ENCODE measurements at places on chromosomes 5 and 9. TPM values are rescaled to one million over a fixed set of nuclear protein-coding genes. Genes with fewer than 3 reads are reported as not detected.
A peak's percentile ranks its signal among the peaks of the same experiment; 100 is the strongest.

Gene HINT2
- 25.0 TPM for total RNA-seq

DNA sequence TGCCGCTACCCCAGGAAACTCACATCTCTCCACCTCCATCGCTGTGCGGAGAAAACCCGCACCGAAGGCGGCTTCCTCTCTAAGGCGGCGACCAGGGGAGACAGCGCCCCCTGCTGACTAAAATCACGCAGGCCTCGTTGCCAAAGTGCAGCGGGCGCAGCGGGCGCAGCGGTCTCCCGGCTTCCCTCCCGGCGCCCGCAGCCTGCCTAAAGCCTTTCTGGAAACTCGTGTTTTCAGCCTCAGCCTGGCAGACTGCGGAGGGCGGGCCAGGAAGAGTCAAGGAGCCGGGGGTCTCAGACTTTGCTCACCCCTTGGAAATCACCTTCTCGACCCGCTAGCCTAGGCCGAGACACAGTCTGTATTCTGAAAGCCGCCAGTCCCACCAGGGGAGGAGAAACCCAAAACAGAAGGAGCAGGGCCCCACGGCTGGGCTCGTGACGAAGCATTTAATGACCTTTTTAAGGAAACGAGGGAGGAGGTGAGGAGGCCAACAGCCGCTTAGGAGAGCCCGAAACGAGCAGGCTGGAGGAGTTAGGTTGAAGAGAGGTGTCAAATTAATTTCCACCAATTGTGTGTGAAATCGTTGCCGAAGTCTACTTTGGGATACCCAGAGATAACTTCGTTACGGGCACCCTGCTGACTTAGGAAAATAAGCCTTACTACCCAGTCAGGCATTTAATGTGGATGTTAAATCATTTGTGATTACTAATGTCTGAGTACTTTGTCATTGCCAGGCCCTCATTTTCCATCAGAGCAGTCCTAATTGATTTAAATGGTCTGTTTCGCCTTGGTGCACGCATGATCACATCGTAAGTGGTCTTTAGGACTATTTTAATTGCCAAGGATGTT lies 7.3 kb upstream of the FOXB2 start:
- no peak for DNase-seq
- H3K27me3 ChIP-seq = peaks cover 72% of the 10 kb centered on the region
- no peaks in the 10 kb centered on the region for H3K36me3 ChIP-seq
- no peak overlapping the region for H3K27ac ChIP-seq
- H3K4me1 ChIP-seq = no peaks in the 10 kb centered on the region

DNA sequence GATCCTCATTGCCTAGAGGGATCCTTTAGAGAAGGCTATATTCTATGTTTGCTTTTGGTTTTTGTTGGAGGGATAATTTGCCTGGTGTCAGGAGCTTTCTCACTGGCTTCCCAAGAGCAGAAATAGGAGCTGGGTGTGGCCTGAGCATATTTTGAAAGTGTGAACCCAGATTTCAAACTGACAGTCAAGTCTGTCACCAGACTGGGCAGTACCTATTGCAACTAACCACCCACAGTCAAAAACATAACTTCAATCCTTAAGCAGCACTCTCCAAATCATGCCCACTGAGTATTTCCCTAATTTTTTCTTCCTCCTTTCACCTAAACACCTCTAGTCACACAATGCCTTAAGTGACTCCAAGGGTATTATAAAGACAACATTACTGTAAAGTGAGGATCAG lies 278.4 kb downstream of the EBF1 start:
- no peak overlapping the region for H3K4me3 ChIP-seq
- no peaks in the 10 kb centered on the region for H3K27me3 ChIP-seq
- H3K27ac ChIP-seq = no peak overlapping the region
- no peak for DNase-seq
- no peaks in the 10 kb centered on the region for H3K36me3 ChIP-seq

Gene SPARC
- 2,507 TPM for total RNA-seq

Gene PPP3R2
- total RNA-seq = not detected

- no peaks in the 10 kb centered on the region for H3K27me3 ChIP-seq
- no peaks in the 10 kb centered on the region for H3K36me3 ChIP-seq
- DNase-seq = no peak
- H3K4me1 ChIP-seq = peaks cover 4% of the 10 kb centered on the region
- H3K27ac ChIP-seq = no peak overlapping the region
- H3K4me3 ChIP-seq = no peak overlapping the region
Observed at GRCh38 chr5:14245132-14245925, 102.2 kb downstream of the TRIO start.

DNA sequence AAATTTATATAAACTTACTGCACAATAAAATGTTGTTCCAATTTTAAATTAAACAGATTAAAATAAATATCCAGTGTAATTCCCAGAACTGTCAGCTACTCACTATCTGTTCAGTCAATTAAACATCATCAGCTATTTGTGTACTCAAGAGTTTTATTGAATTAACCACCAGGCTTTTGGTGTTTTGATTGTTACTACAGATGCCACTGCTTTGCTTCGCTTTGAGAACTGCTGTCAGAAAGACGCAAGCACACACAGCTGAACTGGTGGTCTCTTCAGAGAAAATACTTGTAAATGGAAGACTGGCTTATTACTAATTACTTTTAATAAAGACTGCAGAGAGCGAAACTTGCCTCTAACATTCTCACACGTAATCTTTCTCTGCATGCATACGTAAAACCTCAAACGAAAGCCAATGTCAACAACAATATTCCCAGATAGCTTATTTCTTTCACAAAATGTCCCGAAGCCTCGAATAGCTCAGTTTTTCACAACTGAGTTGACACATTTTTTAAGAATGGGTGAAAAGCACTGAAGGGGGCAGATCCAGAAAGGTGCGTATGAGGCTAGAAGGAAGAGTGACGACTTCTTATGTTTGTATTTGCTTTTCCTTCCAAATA lies 259.6 kb upstream of the RPS23 start:
- DNase-seq = no peak
- H3K4me1 ChIP-seq = no peaks in the 10 kb centered on the region
- H3K36me3 ChIP-seq = no peaks in the 10 kb centered on the region
- no peaks in the 10 kb centered on the region for H3K27me3 ChIP-seq

Gene TAL2
- not detected for total RNA-seq

Gene UBE2QL1
- total RNA-seq = 1.6 TPM

GRCh38 chr5:65299861-65300260 lies 181.9 kb downstream of the ADAMTS6 start:
- H3K27ac ChIP-seq = no peak overlapping the region
- no peaks in the 10 kb centered on the region for H3K36me3 ChIP-seq

Gene ACTBL2
- not detected for total RNA-seq

GRCh38 chr9:38082446-38083287 lies 13.6 kb upstream of the SHB start:
- no peak overlapping the region for H3K27ac ChIP-seq
- H3K36me3 ChIP-seq = no peaks in the 10 kb centered on the region
- H3K4me1 ChIP-seq = no peaks in the 10 kb centered on the region
- no peak for DNase-seq
- H3K4me3 ChIP-seq = no peak overlapping the region

DNA sequence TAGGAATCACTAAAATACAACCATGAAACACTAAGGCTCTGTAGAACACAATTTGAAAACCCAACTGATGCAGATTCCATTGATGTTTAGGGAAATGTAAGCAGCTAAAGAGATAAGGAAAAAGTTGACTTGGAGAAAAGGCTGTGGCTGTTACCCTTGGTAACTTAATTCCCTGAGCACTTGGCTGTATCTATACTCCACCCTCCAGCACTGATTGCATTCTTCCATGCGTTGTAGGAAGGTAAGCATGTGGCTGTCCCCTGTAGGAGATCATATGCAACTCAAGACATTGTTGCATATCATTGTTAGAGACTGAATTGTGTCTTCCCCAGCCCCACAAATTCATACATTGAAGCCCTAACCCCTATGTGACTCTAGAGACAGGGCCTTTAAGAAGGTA lies 184.5 kb downstream of the CEMIP2 start:
- DNase-seq = no peak
- no peaks in the 10 kb centered on the region for H3K4me1 ChIP-seq
- H3K4me3 ChIP-seq = no peak overlapping the region
- no peaks in the 10 kb centered on the region for H3K27me3 ChIP-seq
- H3K36me3 ChIP-seq = no peaks in the 10 kb centered on the region

DNA sequence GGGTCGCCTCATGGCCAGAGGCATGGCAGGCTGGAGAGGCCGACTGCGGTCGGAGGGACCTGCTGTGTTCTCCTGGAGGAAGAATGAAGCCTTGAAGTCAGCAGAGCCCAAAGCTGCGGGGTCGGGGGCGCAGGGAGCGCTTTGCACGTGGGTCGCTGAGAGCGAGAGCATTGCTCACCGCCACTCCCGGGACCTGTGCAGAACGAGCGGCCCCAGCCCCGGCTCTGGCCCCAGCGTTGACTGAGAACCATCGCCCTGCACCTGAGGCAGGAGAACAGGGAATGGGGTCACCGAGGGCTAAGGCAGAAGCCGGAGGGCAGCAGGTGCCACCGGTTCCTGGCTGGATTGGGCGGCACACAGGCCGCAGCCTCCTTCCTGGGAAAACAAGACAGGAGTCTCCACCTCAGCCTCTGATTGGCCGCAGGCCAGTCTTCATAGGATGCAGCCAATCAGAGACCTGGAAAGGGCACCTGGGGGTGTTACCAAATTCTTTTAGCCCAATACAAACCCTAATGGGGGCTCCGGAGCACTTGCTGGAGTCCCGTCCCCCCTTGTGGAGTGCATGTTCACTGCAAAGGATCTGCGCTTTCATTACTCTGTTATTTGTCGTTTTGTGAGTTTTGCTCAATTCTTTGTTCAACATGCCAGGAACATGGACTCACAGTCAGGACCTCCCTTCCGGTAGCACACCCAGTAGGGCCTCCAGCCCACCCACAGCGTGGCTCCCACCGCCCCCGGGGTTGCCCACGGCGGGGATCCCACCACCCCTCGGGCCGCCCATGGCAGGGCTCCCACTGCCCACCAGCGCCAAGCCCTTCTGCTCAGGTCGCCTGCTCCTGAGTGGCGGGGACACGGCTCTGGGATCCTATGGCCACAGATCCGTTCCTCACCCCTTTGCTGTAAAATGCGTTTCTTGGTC lies 24.7 kb upstream of the SLC6A19 start:
- no peak for DNase-seq
- H3K27ac ChIP-seq = no peak overlapping the region
- no peak overlapping the region for H3K4me3 ChIP-seq
- H3K4me1 ChIP-seq = no peaks in the 10 kb centered on the region
- H3K27me3 ChIP-seq = no peaks in the 10 kb centered on the region
- H3K36me3 ChIP-seq = no peaks in the 10 kb centered on the region

GRCh38 chr5:126108470-126108869 lies 314.7 kb upstream of the GRAMD2B start:
- H3K4me1 ChIP-seq = no peaks in the 10 kb centered on the region
- H3K27me3 ChIP-seq = no peaks in the 10 kb centered on the region
- no peaks in the 10 kb centered on the region for H3K36me3 ChIP-seq
- H3K27ac ChIP-seq = no peak overlapping the region
- H3K4me3 ChIP-seq = no peak overlapping the region

Gene CHMP5
- 65.5 TPM for total RNA-seq

- H3K27ac ChIP-seq = peak overlapping the region; percentile 72
- no peaks in the 10 kb centered on the region for H3K27me3 ChIP-seq
- H3K4me3 ChIP-seq = peak overlapping the region; percentile 17
- H3K36me3 ChIP-seq = no peaks in the 10 kb centered on the region
- DNase-seq = no peak
Observed at GRCh38 chr5:151151263-151151660, 6.3 kb downstream of the ANXA6 start.

GRCh38 chr9:78775211-78775610 lies 478.3 kb downstream of the PSAT1 start:
- no peaks in the 10 kb centered on the region for H3K4me1 ChIP-seq
- no peaks in the 10 kb centered on the region for H3K27me3 ChIP-seq
- no peak overlapping the region for H3K4me3 ChIP-seq
- DNase-seq = no peak
- no peaks in the 10 kb centered on the region for H3K36me3 ChIP-seq

Gene CYSRT1
- total RNA-seq = 0.32 TPM

- H3K4me3 ChIP-seq = no peak overlapping the region
- H3K27ac ChIP-seq = no peak overlapping the region
- no peaks in the 10 kb centered on the region for H3K4me1 ChIP-seq
- H3K27me3 ChIP-seq = no peaks in the 10 kb centered on the region
Observed at GRCh38 chr5:66869347-66869746, 273.2 kb downstream of the MAST4 start.

Gene ENTPD8
- 2.0 TPM for total RNA-seq

Gene BTNL8
- total RNA-seq = 0.15 TPM

GRCh38 chr9:107727086-107727780 lies 237.7 kb upstream of the KLF4 start:
- H3K27me3 ChIP-seq = no peaks in the 10 kb centered on the region
- no peak for DNase-seq
- H3K4me3 ChIP-seq = no peak overlapping the region
- H3K27ac ChIP-seq = no peak overlapping the region
- H3K36me3 ChIP-seq = no peaks in the 10 kb centered on the region

Gene NKD2
- total RNA-seq = 5.9 TPM

DNA sequence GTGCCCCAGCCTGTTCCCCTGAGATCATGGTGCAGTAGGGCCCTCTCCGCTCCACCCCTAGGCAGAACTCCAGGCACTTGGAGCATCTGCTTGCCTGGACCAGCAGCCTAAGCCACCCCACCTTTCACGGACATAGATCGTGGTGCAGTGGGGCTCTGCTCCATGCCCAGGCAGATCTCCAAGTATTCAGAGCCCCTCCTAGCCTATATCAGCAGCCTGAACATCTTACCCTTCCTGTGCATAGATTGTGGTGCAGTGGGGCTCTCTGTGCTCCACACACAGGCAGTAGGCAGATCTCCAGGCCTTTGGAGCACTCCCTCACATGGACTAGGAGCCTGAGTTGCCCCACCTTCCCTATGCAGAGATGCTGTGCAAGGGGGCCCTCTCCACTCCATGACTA lies 103.0 kb downstream of the GLIS3 start:
- no peaks in the 10 kb centered on the region for H3K36me3 ChIP-seq
- H3K4me1 ChIP-seq = no peaks in the 10 kb centered on the region
- no peak for DNase-seq

DNA sequence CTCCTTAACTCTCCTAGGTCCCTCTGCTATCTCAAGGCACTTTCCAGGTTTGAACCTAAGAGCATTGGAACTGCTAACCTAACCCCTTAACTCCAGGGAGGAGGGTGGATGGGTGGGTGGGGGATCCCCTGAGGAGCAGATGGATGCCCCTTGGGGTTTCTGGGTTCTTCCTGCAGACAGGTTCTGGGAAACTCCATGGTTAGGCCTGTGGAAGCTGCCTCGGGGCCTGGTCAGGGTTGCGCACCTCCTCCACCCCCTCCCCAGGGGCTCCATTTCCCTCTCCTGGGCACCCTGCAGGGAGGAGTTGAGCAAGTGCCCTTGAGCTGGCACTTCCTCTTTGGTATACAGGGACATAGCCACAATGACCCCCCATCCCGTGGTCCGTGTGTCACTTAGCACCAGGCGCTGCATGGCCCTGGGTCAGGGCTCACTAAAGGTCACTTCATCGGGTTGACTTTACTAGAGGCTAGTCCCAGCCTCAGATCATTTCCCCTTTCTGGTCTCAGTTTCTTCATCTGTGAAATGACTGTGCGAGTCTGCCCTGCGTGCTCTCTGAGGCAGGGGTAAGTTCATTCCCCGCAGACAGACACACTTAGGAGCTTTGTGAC lies 16.0 kb downstream of the CXXC5 start:
- H3K27ac ChIP-seq = peak overlapping the region; percentile 97
- peaks cover 35% of the 10 kb centered on the region for H3K4me1 ChIP-seq
- H3K4me3 ChIP-seq = no peak overlapping the region
- no peaks in the 10 kb centered on the region for H3K27me3 ChIP-seq

Gene SLC2A6
- 1.8 TPM for total RNA-seq

Data from breast epithelium (tissue), 4 donors.